ENCODE measurements at places on chromosomes 16 and 17.

DNA sequence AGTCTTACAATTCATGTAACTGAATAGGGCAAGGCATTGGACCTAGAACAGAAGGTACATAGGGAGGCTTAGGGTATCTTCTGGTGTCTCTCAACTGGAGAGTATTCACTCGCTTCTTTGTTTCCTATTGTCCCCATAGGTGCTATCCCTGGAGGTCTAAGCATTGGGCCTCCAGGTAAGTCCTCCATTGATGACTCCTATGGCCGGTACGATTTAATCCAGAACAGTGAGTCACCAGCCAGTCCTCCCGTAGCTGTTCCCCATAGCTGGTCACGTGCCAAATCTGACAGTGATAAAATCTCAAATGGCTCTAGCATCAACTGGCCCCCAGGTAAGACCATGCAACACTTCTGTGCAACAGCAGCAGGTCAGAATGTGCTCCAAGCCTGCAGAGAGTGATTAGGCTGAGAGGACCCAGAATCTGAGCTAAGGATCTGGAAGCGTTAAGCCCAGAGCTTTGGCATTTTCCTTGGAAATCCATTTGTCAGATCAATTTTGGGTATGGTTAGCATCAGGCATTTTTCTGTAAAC is 35.7 kb downstream of the TMC6 start:
- no peak for DNase-seq

GRCh38 chr17:73637866-73638265 is 6.4 kb downstream of the SDK2 start:
- DNase-seq, result no peak

GRCh38 chr17:58576679-58577367 is 62.4 kb upstream of the MTMR4 start:
- DNase-seq, result no peak

DNA sequence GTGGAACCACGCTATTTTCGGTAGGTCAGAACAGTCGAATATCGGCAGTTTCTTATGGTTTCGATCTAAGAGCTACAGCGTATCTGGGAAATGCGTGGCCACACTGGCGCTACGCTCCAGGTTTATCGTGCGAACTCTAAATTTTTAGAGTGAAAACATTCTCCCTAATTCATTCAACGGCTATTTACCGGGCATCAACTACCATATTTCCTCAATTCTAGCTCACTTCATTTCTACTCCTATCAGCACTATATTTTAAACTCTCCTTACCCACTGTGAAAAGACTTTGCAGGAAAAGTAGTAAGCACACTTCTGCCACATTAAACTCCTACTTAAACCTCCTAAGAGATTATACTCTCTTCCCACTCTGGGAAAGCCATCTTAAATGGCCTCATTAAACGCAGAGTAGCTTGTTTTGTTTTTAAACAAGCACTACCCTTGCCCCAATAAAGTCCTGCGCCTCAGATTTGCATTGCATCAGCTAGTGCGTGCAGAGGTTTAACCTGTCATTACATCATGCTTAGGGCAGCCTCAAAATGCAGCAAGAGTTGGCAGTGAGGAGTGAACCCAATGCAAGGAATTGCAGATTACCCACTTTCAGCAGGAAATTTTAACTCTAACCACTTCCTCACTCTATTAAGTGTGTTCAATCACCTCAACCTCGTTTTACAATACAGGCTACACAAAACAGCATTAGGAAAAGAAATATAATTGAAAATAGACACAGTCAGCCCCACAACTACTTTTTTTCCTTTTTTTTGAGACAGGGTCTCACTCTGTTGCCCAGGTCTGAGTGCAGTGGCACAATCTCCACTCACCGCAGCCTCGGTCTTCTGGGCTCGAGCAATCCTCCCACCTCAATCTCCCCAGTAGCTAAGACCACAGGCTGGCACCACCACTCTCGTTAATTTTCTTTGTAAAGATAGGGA is 18.8 kb downstream of the SIAH1 start:
- DNase-seq, result peak; percentile 8

DNA sequence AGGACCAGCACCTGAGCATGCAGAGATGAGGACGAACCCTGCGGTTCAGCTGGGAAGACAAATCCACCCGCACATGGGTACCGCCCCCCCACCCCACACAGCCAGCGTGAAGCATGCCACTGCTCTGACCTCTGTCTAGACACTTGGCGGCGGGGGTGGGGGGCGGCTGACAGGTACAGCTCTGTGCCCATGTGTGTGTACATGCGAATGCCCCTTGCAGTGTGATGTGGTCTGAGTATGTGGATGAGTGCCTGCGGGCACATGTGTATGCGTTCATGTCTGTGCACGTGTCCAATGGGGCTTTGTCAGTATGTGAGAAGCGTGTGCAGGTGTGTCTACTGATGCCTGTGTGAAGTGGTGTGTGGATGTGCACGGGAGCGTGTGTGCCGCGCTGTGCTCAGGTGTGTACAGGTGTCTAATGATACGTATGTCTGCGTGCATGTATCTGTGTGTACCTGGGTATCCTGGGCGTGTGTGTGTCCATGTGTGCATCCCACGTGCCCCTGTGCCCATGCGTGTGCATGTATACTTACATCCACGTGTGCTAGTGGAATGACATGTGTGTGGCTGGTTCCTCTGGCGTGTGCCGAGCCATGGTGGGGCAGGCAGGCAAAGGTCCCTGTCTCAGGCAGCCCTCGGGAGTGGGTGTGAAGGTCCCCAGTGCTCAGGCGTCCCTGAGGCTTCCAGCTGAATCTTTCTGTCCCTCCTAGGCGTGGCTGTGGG is 636 bp upstream of the RAP1GAP2 start:
- DNase-seq, result no peak

- no peak for DNase-seq
Observed at GRCh38 chr17:10336393-10336792, 36.4 kb downstream of the MYH13 start.

DNA sequence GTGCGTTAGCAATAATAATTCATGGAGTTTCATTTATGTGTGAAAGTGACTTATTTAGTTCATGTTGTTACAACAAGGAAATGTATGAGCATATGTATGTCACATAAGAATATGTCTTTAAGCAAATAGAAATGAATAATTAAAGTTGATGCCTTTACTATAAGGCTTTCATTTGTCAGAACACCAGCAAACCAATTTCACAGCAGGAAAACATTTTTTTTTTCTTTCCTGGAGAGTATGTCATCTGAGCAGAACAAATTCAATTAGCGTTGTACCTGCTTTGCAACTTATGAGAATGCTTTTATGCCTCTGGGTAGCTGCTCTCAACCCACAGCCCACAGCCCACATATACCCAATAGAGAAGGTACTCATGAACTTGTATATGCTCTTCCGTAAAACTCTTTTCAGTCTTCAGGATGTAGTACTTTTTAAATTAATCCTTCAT is 26.3 kb upstream of the APOH start:
- DNase-seq, result no peak

GRCh38 chr17:39123627-39124026 is 27.8 kb downstream of the PLXDC1 start:
- DNase-seq, result no peak

GRCh38 chr17:80977172-80977571 is 14.5 kb upstream of the CHMP6 start:
- no peak for DNase-seq

Data from NCI-H2171 (cell line).